ENCODE measurements at places on chromosomes 12 and 14. TPM values are rescaled to one million over a fixed set of nuclear protein-coding genes. Genes with fewer than 3 reads are reported as not detected.

- no peak for DNase-seq
Observed at GRCh38 chr12:131511391-131511802, 199.5 kb upstream of the SFSWAP start.

- DNase-seq: no peak
Observed at GRCh38 chr14:99393059-99393655, 87.5 kb downstream of the SETD3 start.

- no peak for DNase-seq
Observed at GRCh38 chr14:48417715-48418500, 742.5 kb upstream of the MDGA2 start.

DNA sequence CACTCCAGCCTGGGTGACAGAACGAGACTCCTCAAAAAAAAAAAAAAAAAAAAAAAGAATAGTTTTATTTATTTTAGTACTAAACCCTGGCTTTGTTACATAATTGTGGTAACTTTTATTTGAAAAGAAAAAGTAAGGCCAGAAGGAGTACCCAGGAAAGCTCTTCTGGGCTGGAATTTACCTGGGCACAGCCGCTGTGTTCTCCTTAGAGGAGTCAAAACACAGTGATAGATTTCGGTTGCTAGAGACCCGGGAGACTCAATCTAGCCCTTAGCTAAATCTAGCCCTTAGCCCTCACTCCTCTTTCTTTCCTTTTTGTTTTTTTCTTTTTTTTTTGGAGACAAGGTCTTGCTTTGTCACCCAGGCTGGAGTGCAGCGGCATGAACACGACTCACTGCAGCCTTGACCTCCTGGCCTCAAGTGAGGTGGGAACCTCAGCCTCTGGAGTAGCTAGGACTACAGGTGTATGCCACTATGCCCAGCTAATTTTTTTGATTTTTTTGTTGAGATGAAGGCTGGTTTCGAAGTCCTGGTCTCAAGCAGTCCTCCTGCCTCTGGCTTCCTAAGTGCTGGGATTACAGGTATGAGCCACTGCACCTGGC is 49.7 kb downstream of the SYNE2 start:
- DNase-seq: no peak

GRCh38 chr14:30196861-30197260 is 269.2 kb upstream of the PRKD1 start:
- DNase-seq: no peak

GRCh38 chr14:71554959-71555612 is 377.1 kb upstream of the RGS6 start:
- no peak for DNase-seq

- no peak for DNase-seq
Observed at GRCh38 chr12:57722716-57723629, 15.6 kb downstream of the AGAP2 start.

DNA sequence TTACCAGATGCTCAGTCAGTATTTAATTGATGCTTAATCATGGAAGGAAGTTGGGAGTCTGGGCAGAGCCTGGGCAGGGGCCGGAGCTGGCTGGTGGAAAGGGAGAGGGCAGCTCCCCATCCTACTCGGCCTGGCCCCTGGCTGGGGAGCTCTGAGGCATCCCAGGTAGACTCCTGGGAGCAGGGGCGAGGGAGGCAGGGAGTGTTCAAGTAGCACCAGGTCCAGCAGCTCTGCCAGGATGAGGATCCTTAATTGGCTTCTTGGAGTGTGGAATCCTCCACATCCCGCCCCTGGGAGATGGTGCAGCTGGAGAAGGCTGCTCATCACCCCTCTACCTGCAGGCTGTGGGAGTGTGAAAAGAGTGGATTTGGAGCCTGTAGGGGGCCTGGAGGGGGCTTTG is 30.9 kb downstream of the SYNDIG1L start:
- DNase-seq: no peak

DNA sequence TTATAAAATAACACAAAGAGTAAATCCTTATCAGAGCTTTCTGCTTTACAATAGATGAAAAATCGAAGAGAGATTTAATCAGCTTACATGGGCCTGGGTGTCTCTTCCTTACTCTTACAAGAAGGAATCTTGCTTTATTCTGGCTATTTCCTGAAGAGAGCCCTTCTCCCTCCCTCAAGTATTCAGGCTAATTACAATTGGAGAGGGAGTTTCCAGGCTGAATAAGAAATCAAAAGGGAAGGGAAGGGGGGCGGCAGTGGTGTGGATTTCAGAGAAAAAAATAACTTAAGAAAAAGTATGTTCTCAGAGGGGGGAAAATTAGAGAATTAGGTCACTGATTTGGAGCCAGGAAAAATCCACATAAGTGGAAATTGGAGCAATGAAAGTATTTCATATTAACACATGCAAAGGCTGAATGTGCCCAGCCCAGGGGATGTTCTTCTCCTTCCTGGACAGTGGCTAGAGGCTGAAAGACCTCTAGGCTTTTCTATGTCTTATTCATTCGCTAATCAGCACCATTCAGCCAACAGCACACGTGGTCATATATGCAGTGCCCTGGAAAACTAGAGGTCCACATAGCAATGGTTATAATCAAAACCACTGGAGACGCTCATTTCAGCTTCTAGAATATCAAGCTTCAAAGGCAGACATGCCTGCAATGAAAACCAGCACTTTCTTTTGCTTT is 158.9 kb upstream of the BTG1 start:
- DNase-seq: no peak

GRCh38 chr12:108801736-108802100 is 55.7 kb downstream of the SSH1 start:
- peak; percentile 78 for DNase-seq

DNA sequence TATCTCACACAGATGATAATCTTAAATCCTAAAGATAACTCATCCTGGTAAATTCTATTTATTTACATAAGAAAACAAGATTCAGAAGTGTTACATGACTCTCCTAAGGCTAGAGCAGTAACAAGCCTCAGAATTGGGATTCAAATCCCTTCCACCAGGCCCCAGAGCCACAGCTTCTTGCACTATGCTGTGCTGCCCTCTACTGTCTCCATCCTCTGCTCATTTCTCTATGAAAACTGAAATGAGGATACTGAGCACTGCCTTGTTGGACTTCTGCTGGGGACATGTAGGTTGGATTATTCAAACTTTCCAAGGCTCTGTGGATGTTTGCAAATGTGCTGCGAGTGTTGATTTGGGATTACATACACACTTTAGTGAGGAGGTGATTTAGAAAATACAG is 23.5 kb upstream of the C12orf50 start:
- no peak for DNase-seq

- DNase-seq: no peak
Observed at GRCh38 chr14:22802860-22803686, 12.2 kb downstream of the SLC7A7 start.

- DNase-seq: peak; percentile 74
Observed at GRCh38 chr14:55136885-55137786, 8.1 kb downstream of the LGALS3 start.

DNA sequence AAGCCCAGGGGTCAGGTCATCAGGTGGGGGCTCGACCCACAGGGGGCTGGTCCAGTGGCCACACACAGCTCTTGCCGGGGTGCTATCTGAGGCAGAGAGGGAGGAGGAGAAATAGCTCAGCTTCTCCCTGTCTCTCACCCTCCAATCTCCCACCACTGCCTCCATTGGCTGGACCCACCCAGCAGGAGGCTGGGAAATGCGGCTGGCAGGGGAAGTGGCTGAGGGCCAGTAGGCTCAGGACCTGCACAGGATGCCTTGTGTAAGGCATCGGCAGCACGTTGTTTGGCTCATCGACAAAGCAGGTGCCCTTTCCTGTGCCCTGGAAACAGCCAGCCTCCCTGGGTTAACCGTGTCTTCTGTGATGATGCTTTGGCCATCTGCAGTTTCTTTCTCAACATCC is 58.8 kb upstream of the SLC24A4 start:
- DNase-seq: no peak

- peak; percentile 81 for DNase-seq
Observed at GRCh38 chr12:1644534-1645438, 15.8 kb downstream of the WNT5B start.

DNA sequence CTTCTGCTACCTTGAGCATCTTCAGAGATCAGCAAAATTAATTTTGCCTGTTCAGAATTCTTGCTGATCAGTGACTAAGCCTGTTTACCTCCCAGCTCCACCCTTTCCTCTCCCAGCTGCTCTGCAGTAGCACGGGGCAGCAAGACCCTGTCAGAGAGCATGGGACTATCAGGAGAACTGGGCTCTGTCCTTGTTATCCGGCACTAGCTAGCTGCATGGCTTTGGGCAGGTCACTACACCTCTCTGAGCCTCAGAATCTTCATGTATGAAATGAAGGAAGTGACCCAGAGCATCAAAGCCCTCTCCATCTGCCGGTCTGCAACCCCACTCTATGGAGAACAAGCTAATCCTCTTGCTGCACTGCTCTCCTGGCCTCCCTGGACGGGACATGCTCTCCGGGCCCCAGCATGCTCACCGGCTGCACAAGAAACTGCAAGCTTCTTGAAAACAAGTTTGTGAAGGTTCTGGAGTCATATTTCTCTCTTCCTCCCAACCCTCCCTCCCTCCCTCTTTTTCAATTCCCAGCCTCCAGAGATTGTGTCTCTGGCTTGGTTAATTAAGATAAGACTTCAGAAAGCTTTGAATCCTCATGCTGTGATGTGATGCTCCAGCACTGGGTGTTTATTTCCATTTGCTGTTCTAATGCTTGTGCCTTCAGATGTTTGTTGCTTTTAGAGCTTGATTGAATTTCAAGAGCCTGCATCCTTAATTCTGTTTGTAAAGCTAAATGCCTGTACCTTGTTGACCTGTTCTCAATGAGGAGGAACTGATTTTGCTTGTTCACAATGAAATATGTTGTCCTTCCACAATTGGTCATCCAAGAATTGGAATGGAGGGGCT is 101.1 kb downstream of the CRACR2A start:
- no peak for DNase-seq

GRCh38 chr14:52067873-52068614 is 815 bp downstream of the NID2 start:
- peak; percentile 54 for DNase-seq

DNA sequence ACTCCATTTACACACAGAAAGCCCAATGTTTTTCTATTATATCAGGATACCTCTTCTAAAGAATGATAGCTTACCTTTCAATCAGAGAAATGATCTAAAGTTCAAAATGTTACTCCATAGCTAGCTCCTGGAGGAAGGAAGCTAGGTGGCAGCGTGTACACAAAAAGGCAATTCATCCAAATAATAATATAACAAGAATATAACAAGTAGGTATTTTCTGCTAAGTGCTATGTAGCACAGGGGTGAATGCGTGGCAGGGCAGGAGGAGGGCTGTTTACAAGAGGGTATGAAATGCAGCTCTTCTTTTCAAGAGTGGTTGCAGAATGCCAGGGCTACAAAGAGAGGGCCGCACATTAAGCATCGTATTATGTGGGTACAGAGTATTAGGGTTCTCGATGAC is 663 bp upstream of the SNAPC1 start:
- no peak for DNase-seq

GRCh38 chr12:124543052-124543589 is 24.3 kb downstream of the NCOR2 start:
- no peak for DNase-seq

Gene CCDC196
- total RNA-seq: not detected

Gene GPX2
- not detected for total RNA-seq

Gene RNFT2
- total RNA-seq: 0.50 TPM

Gene DNAI7
- total RNA-seq: 0.74 TPM

Gene P3H3
- 2.3 TPM for total RNA-seq

Gene CCDC175
- not detected for total RNA-seq
